Body of pancreas (tissue), 4 donors: ENCODE measurements at places on chromosomes 13 and 19.

DNA sequence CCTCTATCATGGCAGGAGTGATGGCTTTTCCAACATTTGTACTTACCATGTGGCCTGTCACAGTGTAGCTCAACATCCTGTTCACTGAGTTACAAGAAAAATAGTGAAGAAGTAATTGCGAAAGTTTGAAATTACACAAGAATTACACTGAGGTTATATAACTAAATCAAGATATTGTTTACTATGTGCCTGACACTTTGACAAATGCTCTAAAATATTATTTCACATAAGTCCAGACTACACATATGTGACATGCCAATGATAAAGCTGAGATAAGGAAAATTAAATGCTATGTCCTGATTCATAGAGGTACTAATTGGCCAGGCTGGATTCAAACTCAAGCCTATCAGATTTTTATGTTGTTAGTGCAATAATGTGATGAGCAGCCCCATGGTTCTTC lies 451.7 kb downstream of the PCDH9 start:
- no peak for DNase-seq

GRCh38 chr19:49114630-49115363 lies 627 bp downstream of the LIN7B start:
- DNase-seq, result peak; percentile 73

DNA sequence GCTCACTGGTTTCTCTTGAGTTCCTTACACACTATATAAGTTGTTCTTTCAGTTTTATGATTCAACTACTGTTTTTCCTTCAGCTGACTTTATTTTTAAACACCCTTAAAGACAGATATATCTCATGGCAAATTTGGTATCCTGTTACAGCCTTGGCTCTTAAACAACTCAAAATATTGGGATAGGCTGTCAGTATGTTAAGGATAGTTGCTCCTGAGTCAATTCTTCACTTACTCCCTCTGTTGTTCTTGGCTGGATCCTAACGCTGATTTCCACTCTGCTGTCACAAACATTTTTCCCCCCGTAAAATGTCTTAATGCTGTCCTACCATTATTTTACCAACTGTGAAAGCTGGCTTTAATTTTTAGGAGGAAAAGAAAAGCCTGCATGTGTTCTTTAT lies 1.2 kb downstream of the KCNRG start:
- DNase-seq, result no peak

GRCh38 chr13:80400865-80401426 lies 60.0 kb upstream of the SPRY2 start:
- no peak for DNase-seq

DNA sequence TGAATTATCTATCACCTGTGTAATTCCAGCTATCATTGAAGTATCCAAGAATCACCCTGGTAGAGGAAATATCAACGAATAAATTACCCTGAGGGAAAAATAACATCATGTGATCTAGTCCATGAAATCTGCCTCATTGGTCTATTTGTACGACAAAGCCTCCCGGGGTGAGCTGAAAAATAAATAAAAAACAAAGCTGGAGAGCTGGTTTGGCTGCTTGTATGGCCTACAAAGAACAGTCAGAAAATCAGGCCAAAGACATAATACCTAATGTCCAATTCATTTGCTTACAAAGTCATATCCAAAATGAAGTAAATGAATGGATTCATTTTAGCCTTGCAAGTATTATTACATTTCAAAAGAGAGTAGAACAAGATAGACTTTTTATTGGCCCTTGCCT lies 449.9 kb downstream of the KLF12 start:
- no peak for DNase-seq

- no peak for DNase-seq
Measured at GRCh38 chr13:25771202-25771601, 280.6 kb downstream of the SHISA2 start.

DNA sequence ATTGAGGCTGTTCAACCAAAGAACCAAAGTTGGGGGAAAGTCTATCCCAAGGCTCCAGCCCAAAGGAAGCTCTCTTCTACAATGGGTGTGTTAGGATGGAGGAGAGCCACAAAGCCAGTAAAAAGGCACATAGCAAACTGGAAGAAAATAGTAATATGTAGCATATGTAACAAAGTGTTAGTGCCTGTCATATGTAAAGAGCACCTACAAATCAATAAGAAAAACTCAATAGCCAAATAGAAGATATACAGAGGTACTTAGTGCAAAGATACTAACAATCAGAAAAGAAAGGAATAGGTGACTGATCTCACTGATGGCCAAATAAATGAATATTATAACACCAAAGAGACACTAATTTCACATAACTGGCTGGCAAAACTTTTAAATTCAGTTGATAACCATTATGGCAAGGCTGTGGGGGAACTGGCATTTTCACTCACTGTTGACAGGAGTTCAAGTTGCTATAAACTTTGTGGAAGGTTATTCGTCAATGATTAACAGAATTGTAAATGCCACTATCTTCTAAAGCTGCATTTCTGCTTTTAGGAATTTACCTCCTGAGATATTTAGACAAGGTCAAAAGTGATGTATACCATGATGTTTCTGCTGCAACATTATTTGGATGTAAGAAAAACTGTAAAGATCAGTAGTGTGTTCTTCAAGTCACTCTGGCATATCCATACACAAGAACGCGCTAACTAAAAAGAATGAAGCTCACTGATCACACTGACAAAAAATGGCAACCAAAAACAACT lies 110.8 kb downstream of the GNG7 start:
- no peak for DNase-seq

GRCh38 chr19:58182577-58182988 lies 278 bp upstream of the ZNF274 start:
- DNase-seq, result no peak

- DNase-seq, result no peak
Measured at GRCh38 chr13:31477961-31478360, 261.4 kb upstream of the RXFP2 start.

- DNase-seq, result no peak
Measured at GRCh38 chr13:24724714-24725113, 39.3 kb upstream of the RNF17 start.

DNA sequence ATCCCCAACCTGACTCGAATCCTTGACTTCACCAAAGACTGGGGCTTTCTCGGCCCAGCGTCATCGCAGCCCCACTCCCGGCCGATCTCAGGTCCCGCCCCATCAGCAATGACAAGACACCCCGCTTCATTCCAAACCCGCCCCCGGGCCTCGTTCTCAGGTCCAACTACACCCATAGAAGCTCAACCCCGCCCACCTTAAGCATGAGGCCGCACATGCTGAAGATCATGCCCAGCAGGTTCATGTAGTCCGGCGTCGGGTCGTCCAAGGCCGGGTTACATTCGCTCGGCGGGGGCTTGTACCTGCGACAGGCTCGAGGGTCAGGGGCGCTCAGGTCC lies 2.3 kb downstream of the WDR83 start:
- DNase-seq, result peak; percentile 50

DNA sequence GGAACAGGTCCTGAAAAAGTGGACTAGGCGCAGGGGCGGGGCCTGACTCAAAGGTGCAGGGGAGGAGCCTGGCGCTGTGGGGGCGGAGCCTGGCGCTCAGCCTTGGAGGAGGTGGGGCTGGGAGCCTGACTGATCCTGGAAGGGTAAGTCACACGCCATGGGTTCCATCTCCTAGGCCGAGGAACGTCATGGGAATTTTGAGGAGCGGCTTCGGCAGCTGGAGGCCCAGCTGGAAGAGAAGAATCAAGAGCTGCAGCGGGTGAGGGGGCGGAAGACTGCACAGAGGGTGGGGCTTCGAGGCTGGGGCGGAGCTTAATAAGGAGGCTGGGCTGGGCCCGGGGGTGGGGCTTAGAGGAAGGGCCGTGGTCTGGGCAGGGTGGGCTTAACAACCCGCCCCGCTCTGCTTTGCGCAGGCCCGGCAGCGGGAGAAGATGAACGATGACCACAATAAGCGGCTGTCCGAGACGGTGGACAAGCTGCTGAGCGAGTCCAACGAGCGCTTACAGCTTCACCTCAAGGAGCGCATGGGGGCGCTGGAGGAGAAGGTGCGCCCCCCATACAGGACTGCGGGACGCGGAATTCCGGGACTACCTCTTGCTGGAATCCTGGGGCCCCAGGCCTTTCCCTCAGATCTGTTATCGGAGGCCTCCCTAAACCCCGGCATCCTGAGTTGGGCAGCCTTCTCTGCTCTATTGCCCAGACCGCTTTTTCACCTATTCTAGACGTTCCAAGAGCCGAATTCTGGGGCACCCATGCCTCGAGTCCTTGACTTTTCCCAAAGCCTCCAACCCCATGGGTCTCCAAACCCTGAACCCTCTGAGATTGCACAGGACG lies 14.5 kb downstream of the PPFIA3 start:
- peak; percentile 77 for DNase-seq

GRCh38 chr13:88162076-88162702 lies 491.0 kb downstream of the SLITRK5 start:
- no peak for DNase-seq
